T follicular helper cell (primary cell): ENCODE measurements at places on chromosomes 2 and 18.

- DNase-seq = no peak
Observed at GRCh38 chr2:174568425-174568824, 29.2 kb downstream of the WIPF1 start.

DNA sequence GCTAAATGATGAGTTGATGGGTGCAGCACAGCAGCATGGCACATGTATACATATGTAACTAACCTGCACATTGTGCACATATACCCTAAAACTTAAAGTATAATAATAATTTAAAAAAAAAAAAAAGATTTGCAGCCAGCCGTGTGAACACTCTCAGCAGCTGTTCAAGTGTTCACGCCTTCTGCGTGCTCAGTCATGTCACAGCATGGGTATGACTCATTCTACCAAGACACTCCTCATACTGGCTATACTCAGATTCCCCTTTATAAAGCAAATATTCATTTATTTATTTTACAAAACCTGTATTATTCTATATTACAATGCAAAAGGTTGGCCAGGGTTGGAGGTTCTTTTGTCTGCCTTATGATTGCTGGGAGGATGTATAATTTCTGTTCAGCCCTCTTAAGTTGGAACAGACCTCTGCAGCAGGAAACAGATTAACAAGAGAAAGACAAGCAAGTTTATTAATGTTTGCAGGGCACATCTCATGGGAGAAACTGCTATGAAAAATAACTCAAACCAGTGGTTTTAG lies 1230.6 kb upstream of the CHAC2 start:
- DNase-seq = no peak

DNA sequence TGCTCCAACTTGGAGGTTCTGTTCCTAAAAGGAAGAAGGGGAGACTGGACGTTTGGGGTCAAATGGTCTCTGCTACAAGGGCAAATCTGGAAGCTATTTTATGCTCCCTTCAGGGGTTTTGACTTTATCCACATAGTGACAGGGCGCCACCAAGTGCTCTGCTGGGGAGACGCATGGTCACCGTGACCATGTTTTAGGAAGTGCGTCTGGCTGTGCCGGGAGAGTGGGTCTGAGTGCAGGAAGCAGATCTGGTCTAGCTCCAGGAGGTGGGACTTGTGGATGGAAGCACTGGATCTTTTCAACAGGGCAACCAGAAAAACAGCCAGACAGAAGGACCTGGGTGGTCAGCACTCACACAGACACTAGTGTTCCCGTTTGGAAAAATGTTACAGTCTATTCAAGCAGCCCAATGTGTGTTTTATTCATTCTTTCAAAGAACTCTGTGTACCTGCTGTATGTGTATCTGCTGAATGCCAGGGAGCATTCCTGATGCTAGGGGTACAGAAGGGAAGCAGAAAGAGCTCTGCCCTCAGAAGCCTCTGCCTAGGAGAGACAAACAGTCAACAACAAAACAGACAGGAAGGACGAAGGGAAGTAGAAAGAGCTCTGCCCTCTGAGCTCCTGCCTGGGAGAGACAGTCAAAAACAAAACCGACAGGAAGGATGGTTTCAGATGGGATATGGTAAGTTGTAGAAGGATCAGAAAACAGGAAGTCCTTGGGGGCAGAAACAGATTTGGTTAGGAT lies 14.3 kb downstream of the IMPA2 start:
- peak; percentile 33 for DNase-seq

- DNase-seq = no peak
Observed at GRCh38 chr2:174292908-174293307, 41.8 kb upstream of the SP9 start.

- DNase-seq = no peak
Observed at GRCh38 chr18:37471637-37472036, 94.0 kb downstream of the CELF4 start.

GRCh38 chr2:206799083-206799482 lies 33.7 kb downstream of the FASTKD2 start:
- no peak for DNase-seq

- DNase-seq = no peak
Observed at GRCh38 chr2:163133602-163134001, 295.0 kb upstream of the KCNH7 start.

- no peak for DNase-seq
Observed at GRCh38 chr2:225173909-225174308, 131.6 kb upstream of the DOCK10 start.

- DNase-seq = no peak
Observed at GRCh38 chr18:58532298-58532697, 96.6 kb downstream of the ALPK2 start.

DNA sequence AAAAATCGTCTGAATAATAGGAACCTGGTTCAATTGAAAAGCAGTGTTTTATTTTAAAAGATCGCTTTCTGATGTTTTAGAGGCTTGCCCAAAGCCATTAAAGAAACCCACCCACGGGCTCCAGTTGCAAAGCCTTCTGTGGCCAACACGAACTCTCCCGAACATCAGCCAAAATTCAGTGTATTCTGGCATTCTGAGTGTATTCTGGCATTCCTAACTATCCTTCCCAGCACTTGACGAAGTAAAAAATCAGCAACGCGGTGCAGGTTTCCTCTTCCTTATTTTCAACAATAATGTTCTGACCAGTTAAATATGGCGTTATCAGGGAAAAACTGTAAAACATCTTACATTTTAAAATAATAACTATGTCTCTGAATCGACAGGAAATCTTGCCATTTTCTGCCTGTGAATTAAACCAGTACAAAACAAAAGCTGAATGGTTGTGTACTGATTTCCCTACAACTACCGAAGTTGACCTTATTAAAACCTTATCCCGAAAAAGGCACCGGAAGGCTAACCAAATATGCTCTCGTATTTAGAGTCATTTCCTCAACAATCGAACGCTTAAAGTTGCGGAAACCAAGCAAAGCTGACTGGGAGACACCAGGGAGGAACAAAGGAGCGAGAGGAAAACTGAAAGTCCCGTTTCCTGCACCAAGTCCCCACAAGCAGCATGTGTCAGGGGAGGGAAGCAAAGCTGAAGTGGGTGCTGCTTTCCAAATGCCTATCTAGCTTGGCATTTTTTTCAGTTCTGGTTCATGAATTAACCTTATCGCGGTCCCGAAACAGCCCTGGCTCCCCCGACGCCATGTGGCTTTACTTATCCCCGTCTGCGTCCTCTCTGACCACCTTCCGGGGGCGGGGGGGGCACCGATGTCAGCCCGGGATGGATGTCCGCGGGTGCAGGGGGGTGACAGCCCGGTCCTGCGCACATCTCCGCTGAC lies 44.3 kb downstream of the ZNF516 start:
- DNase-seq = no peak

DNA sequence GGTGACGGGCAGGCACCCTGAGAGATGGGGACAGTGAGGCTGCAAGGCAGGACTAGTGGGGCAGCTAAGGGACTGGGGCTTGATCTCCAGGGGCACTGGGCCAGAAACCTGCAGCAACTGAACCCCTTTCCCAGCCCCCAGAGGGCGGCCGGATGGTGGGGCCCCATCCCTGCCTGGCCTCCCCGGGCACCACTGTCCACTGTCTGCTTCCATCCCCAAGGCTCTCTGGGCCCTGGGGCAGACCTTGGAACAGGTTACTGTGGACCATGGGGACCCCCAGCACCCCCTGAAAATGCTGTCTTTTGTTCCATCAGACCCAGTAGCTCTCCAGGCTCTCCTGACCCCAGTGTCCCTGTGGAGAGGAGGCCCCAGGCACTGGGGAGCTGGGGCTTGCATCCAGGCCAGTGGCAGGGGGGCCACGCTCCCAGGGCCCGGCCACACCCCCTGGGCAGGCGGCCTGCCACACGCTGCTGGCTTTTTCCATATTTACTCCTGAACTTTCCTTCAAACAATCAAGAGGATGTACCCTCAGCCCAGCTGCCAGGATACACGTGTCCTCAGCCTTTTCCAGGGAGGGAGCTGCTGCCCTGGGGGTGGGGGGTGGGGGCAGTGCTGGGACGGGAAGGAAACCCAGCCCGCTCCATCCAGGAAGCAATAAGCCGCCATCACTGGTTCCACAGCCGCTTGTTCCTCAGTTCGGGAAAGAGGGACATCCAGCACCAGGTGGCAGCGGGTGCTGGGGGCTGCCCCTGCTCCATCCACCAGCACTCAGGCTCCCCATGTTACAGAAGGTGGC lies 102.3 kb upstream of the ODC1 start:
- no peak for DNase-seq

GRCh38 chr18:22459491-22459890 lies 41.8 kb upstream of the CTAGE1 start:
- DNase-seq = no peak

- DNase-seq = no peak
Observed at GRCh38 chr18:51082571-51083267, 52.7 kb downstream of the SMAD4 start.

GRCh38 chr18:3495691-3496430 lies 45.9 kb downstream of the TGIF1 start:
- DNase-seq = no peak

DNA sequence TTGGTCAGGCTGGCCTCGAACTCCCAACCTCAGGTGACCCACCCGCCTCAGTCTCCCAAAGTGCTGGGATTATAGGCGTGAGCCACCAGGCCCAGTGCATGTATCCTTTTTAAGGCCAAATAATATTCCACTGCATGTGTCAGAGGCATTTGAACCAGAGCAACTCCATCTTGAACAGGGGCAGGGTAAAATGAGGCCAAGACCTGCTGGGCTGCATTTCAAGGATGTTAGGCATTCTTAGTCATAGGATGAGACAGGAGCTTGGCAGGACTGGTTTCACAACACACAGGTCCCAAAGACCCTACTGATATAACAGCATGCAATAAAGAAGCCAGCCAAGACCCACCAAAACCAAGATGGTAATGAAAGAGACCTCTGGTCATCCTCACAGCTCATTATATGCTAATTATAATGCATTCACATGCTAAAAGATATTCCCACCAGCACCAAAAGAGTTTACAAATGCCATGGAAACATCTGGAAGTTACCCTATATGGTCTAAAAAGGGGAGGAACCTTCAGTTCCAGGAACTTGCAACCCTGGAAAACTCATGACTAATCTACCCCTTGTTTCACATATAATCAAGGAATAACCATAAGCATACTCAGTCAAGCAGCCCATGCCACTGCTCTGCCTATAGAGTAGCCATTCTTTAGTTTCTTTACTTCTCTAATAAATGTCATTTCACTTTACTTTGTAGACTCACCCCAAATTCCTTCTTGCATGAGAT lies 204.6 kb downstream of the RAB3GAP1 start:
- no peak for DNase-seq

DNA sequence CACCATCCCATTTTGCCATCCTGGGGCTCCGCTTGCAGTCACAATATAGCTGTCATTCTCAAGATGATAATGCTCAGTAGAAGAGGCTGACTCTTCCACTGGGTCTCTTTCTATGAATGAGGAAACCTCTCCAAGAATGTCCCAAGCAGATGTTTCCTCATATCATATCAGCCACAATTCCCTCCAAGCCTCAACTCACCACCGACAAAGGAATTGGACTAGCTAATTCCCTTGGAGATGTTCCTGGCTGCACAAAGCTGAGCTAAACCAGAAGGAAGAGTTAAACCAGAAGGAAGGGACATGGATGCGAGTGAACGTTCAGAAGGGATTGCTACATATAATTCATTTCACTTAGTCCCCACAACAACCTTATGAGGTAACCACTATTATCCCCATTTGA lies 65.0 kb upstream of the NPAS2 start:
- DNase-seq = no peak

- no peak for DNase-seq
Observed at GRCh38 chr2:127225186-127225960, 5.3 kb upstream of the CYP27C1 start.

GRCh38 chr2:50042771-50043170 lies 888.5 kb upstream of the FSHR start:
- no peak for DNase-seq

GRCh38 chr2:175135177-175135576 lies 32.8 kb downstream of the ATF2 start:
- DNase-seq = no peak

DNA sequence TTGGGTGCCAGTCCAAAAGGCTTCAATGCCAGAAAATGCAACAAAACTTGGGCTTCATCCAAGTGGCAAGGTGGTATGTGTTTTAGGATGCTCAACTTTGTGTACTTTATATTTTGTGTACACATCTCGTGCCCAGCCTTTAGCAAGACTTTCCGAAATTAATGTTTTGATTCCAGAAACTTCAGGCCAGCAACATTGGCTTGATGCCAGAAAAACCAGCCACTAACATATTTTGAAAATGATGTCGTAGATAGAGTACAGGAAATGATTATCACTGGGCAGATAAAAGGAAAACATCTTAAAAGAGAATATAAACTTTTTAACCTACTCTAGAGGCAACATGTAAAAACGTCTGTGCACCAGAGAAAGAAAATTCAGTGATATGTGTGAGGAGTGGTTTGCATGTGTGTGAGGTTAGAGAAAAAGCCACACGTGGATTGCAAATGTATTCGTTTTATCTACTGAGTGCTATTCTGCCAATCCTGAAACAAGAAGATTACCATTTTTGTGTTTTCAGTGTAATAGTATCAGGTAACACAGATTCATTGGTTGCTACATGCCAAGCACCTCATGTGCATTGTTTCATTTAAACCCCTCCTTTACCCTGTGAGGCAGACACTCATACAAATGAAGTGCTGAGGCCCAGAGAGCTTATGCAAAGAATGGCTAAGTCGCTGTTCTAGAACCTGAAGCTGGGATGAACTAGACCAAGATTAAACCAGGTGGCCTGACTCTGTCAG lies 264.8 kb downstream of the C1D start:
- no peak for DNase-seq

DNA sequence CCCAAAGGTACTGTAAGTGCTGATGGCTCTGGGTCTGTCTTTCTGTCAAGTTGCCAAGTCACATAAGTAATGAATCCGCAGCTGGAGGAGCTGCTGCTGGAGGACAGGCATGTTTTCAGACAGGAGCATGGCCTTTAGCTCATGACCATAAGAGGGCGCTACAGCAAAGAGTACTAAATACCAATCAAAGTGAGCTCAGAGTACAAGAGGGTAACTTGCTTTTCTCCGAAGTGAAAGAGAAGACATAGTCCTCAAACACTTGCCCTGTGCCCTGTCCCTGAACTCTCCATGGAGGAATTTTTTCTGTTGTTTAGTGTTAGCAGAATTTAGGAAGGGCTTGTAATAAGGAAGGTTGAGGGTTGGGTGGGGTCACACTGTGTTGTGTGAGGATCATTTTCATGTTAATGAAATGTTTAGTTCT lies 58.0 kb upstream of the EML6 start:
- peak; percentile 12 for DNase-seq

GRCh38 chr2:121094101-121094500 lies 190.9 kb downstream of the TFCP2L1 start:
- no peak for DNase-seq

GRCh38 chr2:229335877-229336346 lies 64.8 kb upstream of the PID1 start:
- no peak for DNase-seq

- DNase-seq = no peak
Observed at GRCh38 chr2:176081837-176082524, 1.8 kb downstream of the EVX2 start.

GRCh38 chr2:231714639-231715498 lies 6.5 kb downstream of the PTMA start:
- peak; percentile 66 for DNase-seq

- DNase-seq = no peak
Observed at GRCh38 chr18:75638776-75639471, 211.4 kb upstream of the SMIM21 start.

GRCh38 chr2:239365071-239365781 lies 35.6 kb downstream of the HDAC4 start:
- no peak for DNase-seq

GRCh38 chr18:1232867-1233266 lies 328.2 kb downstream of the ADCYAP1 start:
- DNase-seq = no peak
